ENCODE measurements at places on chromosomes 3 and 15.

DNA sequence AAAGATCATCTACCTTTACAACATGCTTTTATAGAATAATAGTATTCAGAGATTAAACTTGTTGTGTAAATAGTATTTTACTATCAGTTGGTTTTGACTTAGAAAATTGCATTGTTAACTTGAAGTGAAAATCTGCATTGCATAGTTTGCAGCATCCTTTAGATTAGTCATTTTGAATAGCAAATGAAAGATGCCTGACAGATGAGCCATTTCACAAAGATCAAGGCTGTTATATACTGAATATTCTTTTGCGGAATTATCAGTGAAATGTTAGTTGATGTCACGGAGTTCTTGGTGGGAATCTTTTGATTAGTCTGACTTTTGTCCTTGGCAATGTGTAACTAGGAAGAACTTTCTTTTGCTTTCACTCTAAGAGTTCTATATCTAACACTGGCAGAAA, 24.5 kb downstream of the RSRC1 start:
- no peak for DNase-seq

GRCh38 chr3:143483214-143483613, 363.6 kb downstream of the CHST2 start:
- no peak for DNase-seq

- peak; percentile 84 for DNase-seq
These were observed 79.4 kb downstream of the AAGAB start for GRCh38 chr15:67174864-67175573.

DNA sequence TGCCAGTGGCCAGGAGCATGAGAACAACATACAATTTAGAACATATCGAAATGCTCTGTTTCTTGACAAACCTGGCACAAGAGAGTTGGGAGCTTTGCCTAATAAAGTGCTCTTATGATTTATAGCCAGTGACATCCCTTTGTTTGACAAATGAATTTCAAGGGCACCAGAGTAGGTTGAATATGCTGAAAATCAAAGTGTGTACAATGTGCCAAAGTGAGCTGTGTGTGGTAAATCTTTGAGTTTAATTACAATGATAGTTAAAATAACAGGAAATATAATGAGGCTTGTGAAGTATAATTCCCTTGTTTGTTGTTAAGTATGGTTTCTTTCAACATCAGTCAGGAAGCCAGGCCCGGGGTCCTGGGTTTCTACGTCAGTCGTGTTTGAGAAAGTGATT, 211.9 kb downstream of the EBLN2 start:
- DNase-seq: no peak

GRCh38 chr15:49227602-49228001, 57.6 kb downstream of the GALK2 start:
- DNase-seq: no peak
